Activated naive CD4-positive, alpha-beta T cell treated with anti-CD3 and anti-CD28 coated beads for 36 hours (primary cell): ENCODE measurements at places on chromosomes 3 and 15. TPM values are rescaled to one million over a fixed set of nuclear protein-coding genes. Genes with fewer than 3 reads are reported as not detected.

Gene STXBP5L
- not detected for total RNA-seq

Gene PLIN1
- 0.17 TPM for total RNA-seq

Gene GNB4
- total RNA-seq: 0.74 TPM

Gene CLRN1
- total RNA-seq: not detected

Gene IL16
- total RNA-seq: 36.4 TPM

Gene PGBD4
- 2.0 TPM for total RNA-seq

DNA sequence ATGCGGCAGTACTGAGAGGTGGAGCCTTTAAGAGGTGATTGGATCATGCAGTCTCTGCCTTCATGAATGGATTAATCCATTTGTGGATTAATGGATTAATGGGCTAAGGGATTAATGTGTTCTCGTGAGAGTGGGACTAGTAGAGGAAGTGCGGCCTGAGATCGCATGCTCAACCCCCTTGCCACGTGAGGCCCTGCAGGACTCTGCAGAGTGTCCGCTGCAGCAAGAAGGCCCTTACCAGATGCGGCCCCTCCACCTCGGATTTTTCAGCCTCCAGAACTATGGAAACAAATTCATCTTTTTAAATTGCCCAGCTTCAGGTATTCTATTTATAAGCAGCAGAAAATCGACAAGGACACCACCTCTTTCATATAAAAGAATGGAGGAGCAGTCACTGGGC is 148.8 kb downstream of the TPRA1 start:
- no peaks in the 10 kb centered on the region for H3K4me1 ChIP-seq
- no peaks in the 10 kb centered on the region for H3K36me3 ChIP-seq
- no peak for DNase-seq
- H3K27ac ChIP-seq: no peak overlapping the region
- no peak overlapping the region for H3K4me3 ChIP-seq

DNA sequence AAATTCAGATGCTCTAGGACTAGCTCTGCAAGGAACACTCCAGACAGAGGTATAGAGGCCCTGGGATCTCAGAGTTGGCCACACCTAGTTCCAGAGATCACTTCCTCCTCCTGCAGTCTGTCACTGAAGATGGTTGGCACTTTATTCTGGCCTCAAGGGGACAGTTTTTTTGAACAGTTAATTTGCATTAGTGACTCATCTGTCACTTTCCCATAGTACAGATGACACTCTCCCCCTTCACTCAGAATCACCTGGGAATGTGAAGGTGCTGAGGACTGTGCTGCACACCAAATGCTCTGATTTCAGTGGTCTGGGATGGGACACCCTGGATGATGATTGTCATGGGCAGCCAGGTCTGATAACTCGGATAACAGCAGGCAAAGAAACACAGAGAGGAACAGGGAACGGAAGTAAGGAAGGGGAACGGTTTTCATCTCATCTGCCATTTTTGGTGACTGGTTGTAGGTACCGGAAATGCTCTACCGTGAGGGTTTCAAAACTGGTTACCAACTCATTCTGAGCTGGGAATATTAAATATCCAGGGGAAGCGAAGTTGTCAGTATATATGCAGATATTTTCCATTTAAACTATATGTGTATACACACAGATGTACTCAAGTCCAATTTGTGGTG is 232.5 kb upstream of the ST8SIA2 start:
- peaks cover 26% of the 10 kb centered on the region for H3K4me1 ChIP-seq
- no peak overlapping the region for H3K4me3 ChIP-seq
- H3K27me3 ChIP-seq: no peaks in the 10 kb centered on the region
- peak; percentile 31 for DNase-seq
- no peak overlapping the region for H3K27ac ChIP-seq
- peaks cover 8% of the 10 kb centered on the region for H3K36me3 ChIP-seq

GRCh38 chr3:17941766-17942165 is 199.3 kb upstream of the TBC1D5 start:
- no peaks in the 10 kb centered on the region for H3K4me1 ChIP-seq
- no peak overlapping the region for H3K4me3 ChIP-seq
- peaks cover 2% of the 10 kb centered on the region for H3K27me3 ChIP-seq
- no peak overlapping the region for H3K27ac ChIP-seq
- DNase-seq: no peak
- no peaks in the 10 kb centered on the region for H3K36me3 ChIP-seq

DNA sequence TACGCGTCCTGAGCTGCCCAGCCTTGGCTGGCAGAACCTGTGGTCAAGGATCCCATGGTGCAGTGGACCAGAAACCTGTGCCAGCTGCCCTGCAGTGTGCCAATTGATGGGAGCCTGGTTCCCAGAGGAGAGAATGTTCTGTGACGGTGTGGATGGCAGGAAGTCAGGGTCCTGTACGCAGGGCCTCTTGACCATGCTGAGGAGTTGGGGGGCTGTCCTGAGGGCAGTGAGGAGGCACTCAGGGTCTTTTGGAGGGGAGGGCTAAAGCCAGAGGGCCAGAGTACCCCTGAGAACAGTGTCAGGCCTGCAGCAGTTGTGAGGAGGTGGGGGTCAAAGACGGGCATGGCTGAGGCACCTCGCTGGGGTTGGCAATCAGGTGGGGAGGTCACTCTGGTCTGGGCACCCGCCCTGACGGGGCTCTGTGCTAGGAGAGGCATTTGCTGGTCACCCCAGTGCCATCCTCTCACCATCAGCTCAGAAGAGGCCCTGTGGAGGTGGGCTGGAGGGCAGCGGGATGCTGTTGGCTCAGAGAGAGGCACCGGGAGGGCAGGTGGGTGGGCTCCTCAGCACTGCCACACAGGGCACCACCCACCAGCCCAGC is 61.0 kb downstream of the SCN5A start:
- no peaks in the 10 kb centered on the region for H3K36me3 ChIP-seq
- H3K27ac ChIP-seq: no peak overlapping the region
- H3K27me3 ChIP-seq: peaks cover 5% of the 10 kb centered on the region

GRCh38 chr3:197775317-197775716 is 15.7 kb upstream of the LRCH3 start:
- no peak overlapping the region for H3K4me3 ChIP-seq
- peaks cover 17% of the 10 kb centered on the region for H3K36me3 ChIP-seq
- no peak overlapping the region for H3K27ac ChIP-seq
- DNase-seq: no peak

DNA sequence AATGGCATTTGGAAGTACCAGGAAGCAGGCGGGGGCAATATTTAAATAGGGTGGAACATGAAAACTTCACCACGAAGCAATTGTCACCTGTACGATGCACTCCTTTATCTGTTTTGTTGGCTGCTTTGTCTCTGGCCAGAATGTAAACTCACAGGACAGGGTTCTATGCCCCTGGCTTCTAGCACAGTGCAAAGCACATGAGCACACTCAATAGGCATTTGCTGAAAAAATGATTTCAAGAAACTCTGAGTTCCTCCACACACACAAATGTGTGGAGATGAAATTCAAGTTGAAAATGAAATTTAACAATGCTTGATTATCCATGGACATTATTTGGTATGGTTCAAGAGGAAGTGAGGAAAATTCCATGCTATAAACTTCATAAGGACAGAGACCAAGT is 229.6 kb upstream of the FEZF2 start:
- no peaks in the 10 kb centered on the region for H3K27me3 ChIP-seq
- no peak overlapping the region for H3K4me3 ChIP-seq
- no peaks in the 10 kb centered on the region for H3K36me3 ChIP-seq
- no peaks in the 10 kb centered on the region for H3K4me1 ChIP-seq
- no peak overlapping the region for H3K27ac ChIP-seq

- no peak overlapping the region for H3K27ac ChIP-seq
- peaks cover 4% of the 10 kb centered on the region for H3K27me3 ChIP-seq
- no peak for DNase-seq
- H3K4me3 ChIP-seq: no peak overlapping the region
- no peaks in the 10 kb centered on the region for H3K36me3 ChIP-seq
Observed at GRCh38 chr3:55373423-55373822, 113.7 kb downstream of the WNT5A start.

DNA sequence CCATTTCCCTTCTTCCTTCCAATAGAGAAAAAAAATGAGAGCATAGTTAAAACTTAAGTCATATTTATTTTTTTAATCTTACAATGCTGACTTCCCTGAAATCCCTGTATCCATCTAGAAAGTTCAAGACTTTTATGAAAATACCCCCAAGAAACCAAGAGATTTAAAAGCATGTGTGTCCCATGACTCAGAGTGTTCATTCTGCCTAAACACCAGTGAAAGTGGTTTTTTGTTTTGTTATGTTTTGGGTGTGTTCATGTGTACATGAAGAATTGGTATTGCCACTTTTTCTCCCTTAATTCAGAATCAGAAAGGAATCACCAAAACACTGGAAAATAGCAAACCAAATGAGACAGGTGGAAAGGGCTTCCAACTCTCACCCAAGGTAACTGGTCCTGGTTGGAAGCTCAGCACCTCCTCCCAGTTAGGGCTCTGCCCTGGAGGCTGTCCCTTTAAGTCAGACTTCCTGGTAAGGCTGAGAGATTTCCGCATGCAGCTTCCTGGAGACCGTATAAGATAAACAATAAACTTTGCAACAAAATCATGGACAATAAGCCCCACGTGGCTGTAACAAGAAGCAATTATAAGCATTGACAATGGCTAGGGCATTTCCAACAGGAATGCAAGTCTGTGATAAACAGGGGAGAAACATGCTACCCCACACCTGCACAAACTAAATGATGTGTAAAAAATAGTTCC is 121.9 kb upstream of the ARHGEF3 start:
- H3K36me3 ChIP-seq: no peaks in the 10 kb centered on the region
- no peaks in the 10 kb centered on the region for H3K27me3 ChIP-seq
- H3K4me3 ChIP-seq: peak overlapping the region; percentile 48
- H3K4me1 ChIP-seq: peaks cover 79% of the 10 kb centered on the region
- peak overlapping the region; percentile 4 for H3K27ac ChIP-seq

DNA sequence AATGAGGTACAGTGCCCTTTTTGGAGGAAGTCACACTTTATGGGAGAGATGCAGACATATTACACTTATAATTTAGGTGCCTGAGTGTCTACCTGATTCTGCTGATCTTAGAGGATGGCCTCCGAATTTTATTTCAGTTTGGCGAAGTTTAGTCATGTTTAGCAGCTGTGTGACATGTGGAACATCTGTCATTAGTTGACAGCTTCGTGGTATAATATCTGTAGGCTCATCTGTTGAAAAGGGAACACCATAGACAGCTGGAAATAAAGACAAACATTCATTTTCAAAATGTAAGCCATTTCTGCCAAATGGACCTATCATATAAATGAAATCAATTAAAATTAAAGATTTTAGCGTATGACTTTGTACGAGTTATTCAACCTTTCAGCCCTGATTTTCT is 165.4 kb downstream of the CFAP20DC start:
- H3K27ac ChIP-seq: no peak overlapping the region
- peaks cover 4% of the 10 kb centered on the region for H3K27me3 ChIP-seq
- no peak for DNase-seq
- no peaks in the 10 kb centered on the region for H3K36me3 ChIP-seq
- H3K4me3 ChIP-seq: no peak overlapping the region

DNA sequence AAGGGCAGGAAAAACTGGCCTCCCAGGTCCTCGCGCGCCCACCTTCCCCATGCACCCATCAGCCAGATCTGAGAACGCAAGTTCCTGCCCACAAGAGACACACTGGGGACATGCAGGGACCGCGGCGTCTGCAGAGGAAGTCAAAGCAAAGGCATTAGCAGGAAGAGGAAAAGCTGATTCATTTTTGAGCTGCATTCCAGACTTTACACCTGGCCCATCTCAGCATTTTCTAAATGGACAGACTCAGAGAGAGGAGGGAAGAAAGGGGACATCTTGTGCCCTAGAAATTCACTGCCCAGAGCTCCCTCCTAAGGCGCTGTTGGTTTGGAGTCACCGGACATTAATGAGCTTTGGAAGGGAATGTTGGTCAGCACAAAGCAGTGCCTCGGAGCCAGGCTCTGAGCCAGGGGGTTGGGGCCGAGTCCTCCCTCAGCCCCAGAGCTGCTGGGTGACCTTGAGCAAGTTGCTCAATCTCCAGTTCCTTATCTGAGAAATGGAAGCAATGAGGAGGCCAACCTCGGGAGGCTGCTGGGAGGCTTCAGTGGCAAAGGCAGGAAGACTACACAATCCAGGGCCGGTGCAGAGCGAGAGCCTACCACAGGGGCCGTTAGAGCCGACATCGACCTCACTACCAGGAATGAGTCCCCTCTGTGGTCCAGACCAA is 150.5 kb upstream of the IQSEC1 start:
- no peak for DNase-seq
- no peaks in the 10 kb centered on the region for H3K36me3 ChIP-seq
- H3K27me3 ChIP-seq: no peaks in the 10 kb centered on the region
- H3K27ac ChIP-seq: no peak overlapping the region
- no peak overlapping the region for H3K4me3 ChIP-seq
- no peaks in the 10 kb centered on the region for H3K4me1 ChIP-seq

DNA sequence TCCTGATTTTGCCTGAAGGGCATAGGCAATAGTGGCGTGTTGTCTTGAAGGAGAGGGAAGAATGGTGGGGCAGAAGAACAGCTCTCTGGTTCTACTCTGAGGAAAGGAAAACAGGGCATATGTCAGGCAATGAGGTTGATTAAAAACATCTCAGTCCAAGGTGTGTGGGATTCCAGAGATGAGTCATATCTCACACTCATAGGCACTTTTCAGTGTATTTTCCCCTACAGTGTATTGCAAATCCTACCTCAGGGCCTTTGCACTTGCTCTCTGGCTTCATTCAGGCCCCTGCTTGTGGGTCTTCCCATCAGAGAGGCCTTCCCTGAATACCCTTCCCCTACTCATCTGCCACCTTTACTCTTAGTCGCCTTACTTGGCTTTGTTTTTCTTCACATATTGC is 107.8 kb downstream of the SLCO3A1 start:
- H3K4me3 ChIP-seq: no peak overlapping the region
- peaks cover 21% of the 10 kb centered on the region for H3K4me1 ChIP-seq
- no peaks in the 10 kb centered on the region for H3K36me3 ChIP-seq
- no peak overlapping the region for H3K27ac ChIP-seq
- H3K27me3 ChIP-seq: no peaks in the 10 kb centered on the region

GRCh38 chr3:184578822-184579221 is 17.2 kb downstream of the EPHB3 start:
- DNase-seq: no peak
- no peak overlapping the region for H3K27ac ChIP-seq
- no peaks in the 10 kb centered on the region for H3K4me1 ChIP-seq
- H3K4me3 ChIP-seq: no peak overlapping the region

DNA sequence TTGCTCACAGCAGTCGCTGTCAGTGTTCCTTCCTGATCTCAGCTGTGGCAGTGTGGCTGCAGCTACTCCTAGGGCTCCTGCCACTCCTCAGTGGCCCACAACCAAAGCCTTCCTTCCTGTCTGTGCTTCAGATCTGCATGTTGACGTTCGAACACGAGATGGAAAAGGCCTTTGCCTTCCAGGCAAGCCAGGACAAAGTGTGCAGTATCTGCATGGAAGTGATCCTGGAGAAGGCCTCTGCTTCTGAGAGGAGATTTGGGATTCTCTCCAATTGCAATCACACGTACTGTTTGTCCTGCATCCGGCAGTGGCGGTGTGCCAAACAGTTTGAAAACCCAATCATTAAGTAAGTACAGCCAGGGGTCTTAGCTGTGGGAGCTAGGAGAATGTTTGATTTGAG is 17.8 kb downstream of the MKRN2 start:
- DNase-seq: no peak
- H3K36me3 ChIP-seq: peaks cover 71% of the 10 kb centered on the region
- no peak overlapping the region for H3K4me3 ChIP-seq
- no peak overlapping the region for H3K27ac ChIP-seq
- H3K27me3 ChIP-seq: no peaks in the 10 kb centered on the region

GRCh38 chr3:30873671-30874070 is 20.8 kb downstream of the GADL1 start:
- no peak overlapping the region for H3K4me3 ChIP-seq
- no peak overlapping the region for H3K27ac ChIP-seq
- no peak for DNase-seq
- no peaks in the 10 kb centered on the region for H3K36me3 ChIP-seq
- H3K4me1 ChIP-seq: no peaks in the 10 kb centered on the region
